ENCODE measurements at places on chromosomes 13 and 19.

DNA sequence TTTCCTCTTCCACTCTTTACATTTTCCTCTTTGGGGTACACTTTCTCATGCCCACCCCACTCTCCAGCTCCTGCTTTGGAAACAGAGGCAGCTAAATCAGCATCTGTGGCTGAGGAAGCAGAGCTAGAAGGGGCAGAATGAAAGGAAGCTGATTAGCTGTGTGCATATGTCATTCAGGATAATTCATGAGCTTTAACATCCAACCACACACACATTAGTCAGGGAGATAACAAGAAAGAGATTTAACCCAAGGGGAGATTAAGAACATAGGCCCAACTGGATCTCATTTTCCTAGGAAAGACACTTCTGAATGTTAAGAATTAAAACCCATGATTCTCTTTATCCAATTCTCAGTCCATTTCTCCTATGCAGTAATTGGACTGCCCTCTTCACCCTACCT is 405.5 kb downstream of the TBC1D4 start:
- DNase-seq = no peak

DNA sequence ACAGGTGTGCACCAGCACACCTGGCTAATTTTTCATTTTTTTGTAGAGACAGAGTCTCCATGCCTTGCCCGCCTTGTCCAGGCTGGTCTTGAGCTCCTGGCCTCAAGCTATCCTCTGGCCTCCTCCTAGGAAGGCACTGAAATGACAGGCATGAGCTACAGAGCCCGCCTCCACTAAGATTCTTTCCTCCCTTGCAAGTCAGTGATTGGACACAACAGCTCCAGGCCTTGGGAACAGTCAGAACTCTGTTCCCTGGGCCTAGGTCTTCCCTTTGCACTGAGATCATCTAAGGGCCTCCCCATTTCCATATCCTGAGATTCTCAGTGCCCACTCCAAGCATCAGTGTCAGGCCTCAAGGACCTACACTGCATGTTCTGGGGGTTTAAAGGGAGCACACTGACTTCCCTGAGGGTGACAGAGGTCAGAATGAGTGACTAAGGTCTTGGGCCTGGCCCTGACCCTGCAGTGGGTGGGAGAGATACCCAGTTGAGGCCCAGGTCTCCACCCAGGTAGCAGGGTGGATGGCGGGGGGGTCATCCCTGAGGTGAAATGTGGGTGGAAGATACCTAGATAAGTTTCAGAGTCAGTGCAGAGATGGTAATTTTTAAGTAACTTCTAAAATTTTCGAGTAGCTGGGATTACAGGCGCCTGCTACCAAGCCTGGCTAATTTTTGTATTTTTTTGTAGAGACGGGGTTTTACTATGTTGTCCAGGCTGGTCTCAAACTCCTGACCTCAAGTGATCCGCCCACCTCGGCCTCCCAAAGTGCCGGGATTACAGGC is 17.3 kb upstream of the ERCC1 start:
- DNase-seq = no peak

- no peak for DNase-seq
Observed at GRCh38 chr13:93412676-93413075, 186.1 kb downstream of the GPC6 start.

GRCh38 chr19:32459204-32459865 is 53.8 kb downstream of the DPY19L3 start:
- no peak for DNase-seq

- DNase-seq = no peak
Observed at GRCh38 chr19:48398375-48399235, 5.1 kb downstream of the GRIN2D start.

DNA sequence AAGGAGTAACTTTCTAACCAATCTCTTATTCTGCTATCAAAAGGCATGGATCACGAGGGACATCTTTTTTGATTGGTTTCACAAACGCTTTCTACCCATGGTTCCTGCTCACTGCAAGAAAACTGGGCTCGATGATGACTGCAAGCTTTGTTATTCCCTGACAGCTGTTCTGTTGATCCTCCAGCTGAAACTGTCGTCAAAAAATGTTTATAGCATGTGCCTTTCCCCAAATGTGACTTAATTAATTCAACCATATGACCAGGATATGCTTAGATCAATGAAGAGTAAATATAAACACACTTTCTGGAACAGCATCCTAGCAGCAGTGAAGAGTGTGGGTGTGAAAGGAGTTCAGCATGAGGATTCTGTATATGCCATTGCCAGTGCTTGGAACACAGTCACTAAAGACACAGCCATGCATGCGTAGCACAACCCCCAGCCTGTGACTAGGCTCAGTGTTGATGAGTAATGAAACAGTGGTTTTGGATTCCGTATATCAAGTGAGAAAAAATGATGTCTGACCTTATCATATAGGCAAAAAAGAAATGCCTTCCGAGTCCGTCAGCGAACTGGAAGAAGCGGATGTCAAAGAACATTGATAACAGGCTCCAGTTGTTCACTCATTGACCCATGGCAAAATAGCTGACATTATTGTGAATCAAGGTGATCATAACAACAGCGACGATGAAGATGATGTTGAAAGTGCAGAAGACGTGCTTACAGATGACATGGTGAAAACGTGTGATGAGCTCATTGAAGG is 347.4 kb downstream of the FGF9 start:
- DNase-seq = no peak

DNA sequence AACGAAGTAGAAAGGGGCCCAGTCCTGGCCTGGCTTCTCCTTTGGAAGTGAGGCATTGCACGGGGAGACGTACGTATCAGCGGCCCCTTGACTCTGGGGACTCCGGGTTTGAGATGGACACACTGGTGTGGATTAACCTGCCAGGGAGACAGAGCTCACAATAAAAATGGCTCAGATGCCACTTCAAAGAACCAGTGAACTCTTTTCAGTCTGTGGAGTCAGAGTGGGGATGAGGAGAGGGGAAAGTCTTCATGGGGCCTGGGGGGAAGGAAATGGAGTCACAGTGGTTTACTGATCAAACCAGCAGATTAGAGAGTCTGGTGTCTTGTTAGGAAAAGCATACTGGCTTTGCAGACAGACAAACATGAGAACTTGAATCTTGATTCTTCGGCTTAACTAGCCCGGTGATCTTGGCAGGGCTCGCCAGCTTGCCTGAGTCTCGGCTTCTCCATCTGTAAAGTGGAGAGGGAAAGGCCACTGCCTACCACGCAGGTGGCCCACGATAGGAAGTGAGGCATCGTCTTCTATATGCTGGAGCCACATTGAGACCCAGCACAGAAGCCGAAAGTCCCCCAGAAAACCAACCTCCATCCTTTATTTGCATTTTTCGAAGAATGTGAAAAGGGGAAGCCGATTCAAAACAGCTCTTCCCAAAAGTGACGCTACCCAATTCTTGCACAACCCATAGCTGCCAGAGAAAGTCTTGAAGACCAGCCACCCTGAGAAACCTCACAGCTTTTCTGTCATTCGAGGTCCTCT is at the start of gene FFAR1:
FFAR1 (plus strand) TSS at position 732 of the 759 bp plus-strand sequence. CDS start 3,650 bp downstream, outside the sequence.
- no peak for DNase-seq

GRCh38 chr19:37979547-37980082 is 72.6 kb downstream of the SIPA1L3 start:
- no peak for DNase-seq

GRCh38 chr19:54478677-54479266 is 5.7 kb upstream of the CDC42EP5 start:
- DNase-seq = no peak

DNA sequence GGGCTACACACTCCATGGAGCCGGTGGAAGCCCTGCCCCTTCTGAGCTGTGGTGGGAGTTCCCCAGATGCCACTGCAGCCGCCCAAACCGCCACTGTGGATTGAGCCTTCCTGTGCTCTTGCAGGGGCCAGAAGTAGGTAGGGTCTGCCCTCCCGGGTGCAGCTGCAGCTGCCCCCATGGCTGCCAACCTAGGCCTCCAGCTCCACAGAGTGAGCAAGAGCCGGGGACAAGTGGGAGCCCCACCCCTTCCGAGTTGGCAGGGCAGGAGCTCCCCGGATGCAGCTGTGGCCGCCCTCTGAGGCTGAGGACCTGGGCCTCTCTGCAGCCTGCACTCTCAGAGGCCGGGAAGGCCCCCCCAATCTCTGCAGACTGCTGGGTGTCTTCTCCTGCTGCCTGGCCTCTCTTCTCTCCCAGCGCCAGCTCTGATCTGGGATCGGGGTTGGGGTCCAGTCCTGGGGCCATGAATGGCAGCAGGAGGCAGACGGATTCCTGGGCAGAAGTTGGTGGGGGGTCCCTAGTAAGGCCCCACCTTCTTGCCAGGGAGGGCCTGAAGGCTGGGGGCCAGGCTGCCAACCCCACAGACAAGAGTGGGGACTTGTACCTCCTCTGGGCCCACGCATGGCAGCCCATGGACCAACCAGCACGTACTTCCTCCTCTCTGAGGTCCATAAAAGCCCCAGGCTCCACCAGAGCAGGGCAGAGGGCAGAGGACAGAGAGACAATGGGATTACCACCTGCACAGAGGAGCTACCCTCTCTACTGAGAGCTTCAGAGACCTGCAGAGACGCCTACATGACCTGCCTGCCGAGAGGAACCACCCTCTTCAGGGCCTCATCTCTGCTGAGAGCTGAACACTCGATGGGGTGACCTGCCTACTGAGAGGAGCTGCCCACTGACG is 28.9 kb downstream of the AP2S1 start:
- no peak for DNase-seq

DNA sequence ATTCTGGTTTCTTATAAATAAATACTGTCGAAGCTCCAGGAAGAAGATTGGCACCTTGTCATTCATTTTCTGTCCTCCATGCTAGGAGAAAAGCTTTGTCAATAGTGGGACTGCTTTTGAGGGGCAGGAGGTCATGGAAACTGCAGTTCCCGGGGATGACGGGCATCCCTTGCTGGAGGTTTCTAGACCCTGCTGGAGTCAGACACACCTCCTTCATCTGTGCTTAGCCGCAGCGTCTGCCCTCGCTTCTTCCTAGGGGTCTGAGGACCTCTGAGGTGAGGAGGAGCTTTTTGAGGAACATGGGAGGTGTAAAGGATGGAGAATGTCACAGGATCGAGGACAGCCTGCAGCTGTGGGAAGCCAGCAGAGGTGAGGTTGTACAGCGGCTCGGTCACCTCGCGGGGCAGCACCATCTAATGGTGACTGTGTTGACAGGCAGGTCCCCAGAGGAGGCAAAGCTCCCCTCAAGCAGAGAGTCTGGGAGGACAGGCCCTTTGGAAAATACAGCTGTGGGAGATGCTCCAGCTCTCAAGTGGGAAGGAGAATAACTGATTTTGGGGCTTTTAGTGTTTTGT is 172.7 kb upstream of the RNF113B start:
- DNase-seq = no peak

DNA sequence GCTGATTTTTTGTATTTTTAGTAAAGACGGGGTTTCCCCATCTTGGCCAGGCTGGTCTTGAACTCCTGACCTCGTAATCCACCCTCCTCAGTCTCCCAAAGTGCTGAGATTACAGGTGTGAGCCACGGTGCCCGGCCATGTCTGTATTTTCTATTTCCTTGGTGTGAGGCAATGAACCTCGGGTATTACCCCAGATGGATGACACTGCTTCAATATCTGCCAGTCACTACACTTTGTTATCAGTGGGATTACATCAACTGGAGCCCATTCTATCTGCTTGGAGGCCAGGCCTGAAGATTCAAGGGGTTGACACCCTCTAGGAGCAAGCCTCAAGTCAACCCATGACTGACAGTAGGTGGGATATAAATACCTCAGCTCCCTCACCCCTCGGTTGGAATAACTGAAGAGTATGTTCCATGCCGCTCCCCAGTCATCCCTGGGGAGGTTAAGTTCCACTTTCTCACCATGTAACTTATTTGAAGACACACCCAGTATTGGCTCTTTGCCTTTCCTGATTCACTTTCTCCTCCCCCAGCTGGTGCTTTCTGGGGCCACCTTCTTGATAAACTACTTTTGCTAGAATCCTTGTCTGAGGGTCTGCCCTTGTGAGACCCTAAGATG is 992 bp upstream of the ADGRE1 start:
- no peak for DNase-seq

GRCh38 chr19:32322541-32322940 is 22.9 kb upstream of the ZNF507 start:
- DNase-seq = no peak

GRCh38 chr19:10756791-10757190 is 38.9 kb downstream of the DNM2 start:
- no peak for DNase-seq

- DNase-seq = no peak
Observed at GRCh38 chr19:58398545-58398944, 3.1 kb downstream of the RNF225 start.

DNA sequence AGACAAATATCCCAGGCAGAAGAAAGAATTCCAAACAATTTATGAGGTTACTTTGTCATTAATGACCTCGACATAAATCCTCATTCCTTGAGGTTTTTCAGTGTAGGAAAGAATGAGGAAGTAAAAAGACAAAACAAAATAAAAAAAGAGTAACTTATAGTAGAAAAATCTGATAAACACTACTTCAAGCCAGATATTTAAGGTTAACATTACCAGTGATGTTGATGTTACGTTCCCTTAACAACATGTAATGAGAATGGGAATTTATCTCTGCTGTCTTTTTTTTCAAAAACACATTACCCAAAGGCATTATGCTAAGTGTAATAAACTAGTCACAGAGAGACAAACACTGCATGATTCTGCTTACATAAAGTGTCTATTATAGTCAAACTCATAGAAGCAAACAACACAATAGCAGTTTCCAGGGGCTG is 935.1 kb downstream of the SLITRK1 start:
- no peak for DNase-seq

- DNase-seq = no peak
Observed at GRCh38 chr19:49173198-49173597, 15.6 kb downstream of the TRPM4 start.

- DNase-seq = no peak
Observed at GRCh38 chr19:15169541-15170285, 31.1 kb downstream of the NOTCH3 start.

- no peak for DNase-seq
Observed at GRCh38 chr13:29522044-29522685, 73.3 kb downstream of the SLC7A1 start.

DNA sequence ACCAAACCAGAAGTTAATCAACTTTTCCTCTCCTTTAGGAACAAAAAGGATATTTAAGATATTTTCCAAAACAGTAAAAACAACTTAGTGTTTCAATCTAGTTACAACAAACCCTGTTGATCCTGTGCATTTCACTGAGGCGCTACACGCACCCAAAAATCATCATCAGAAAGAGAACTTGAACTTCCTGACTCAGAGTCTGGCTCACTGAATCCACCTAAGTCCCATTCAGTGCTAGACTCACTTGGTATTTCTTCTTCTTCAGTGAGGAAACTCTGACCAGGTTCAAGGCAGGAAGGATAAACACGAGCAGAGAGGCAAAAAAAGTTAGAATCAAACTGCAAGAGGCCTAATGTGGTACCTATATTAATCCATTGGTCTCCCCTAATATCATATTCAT is 2.2 kb downstream of the KBTBD6 start:
- DNase-seq = no peak

DNA sequence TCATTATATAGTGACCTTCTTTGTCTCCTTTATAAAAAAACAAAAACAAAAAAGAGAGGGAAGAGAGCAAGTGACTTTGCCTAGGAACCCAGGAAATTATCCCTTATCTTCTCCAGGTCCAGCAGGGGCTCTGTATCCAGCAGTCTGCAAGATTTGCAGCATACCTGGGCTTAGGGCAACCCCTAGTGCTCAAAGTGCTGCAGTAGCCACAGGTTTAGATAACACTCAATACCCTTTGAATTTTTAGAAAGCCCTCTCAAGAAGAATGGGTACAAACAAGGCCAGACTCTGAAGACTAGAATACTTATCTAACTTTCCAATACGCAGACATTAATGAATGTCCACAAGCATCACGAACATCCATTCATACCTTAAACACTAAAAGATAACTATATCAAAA is 43.2 kb downstream of the CCNA1 start:
- no peak for DNase-seq

Data from midbrain (tissue), 1 donor.